Foreskin keratinocyte (primary cell): ENCODE measurements at places on chromosomes 16 and 17. TPM values are rescaled to one million over a fixed set of nuclear protein-coding genes. Genes with fewer than 3 reads are reported as not detected.

- DNase-seq = no peak
Observed at GRCh38 chr16:4935241-4935855, 1.6 kb downstream of the PPL start.

- no peak for DNase-seq
Observed at GRCh38 chr16:22705799-22706198, 108.2 kb upstream of the HS3ST2 start.

- DNase-seq = no peak
Observed at GRCh38 chr16:87436225-87437172, 44.4 kb downstream of the MAP1LC3B start.

- DNase-seq = no peak
Observed at GRCh38 chr17:47310186-47310733, 13.5 kb upstream of the EFCAB13 start.

DNA sequence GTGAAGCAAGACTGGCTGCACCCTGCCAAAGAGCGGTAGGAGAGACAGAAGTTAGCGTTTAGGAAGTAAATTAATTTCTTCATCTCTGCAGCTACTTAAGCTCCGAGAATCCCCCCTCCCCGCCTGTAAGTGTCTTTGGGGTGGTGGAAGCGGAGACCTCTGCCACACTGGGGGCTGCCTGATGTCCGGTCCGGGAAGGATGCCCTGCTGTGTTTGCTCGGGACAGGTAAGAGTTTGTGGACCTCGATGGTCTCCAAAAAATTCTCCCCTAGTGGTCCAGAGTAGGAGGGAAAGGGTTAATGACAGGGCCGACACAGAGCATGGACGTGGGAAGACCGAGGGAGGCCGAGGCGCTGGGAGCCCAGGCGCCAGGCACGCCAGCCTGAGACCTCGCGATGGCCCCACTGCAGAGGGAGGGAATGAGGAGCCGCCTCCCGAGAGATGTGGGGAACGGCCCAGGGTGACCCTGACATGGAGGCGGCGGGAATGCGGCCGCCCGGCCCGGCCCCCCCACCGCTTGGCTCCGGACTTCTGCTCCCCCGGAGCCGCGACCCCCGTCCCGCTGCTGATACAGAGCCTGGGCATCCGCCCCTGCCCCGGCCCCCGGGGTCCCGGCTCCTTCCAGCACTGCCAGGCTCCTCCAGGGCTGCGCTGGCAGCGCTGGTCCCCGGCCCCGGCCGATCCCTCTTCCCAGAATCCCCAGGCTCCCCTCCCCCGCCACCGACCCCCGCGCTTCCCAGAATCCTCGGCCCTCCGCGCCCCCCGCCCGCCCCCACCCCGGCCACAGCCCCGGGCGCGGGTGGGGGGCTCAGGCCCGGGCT is 680 bp downstream of the ZNF629 start:
- peak; percentile 32 for DNase-seq

DNA sequence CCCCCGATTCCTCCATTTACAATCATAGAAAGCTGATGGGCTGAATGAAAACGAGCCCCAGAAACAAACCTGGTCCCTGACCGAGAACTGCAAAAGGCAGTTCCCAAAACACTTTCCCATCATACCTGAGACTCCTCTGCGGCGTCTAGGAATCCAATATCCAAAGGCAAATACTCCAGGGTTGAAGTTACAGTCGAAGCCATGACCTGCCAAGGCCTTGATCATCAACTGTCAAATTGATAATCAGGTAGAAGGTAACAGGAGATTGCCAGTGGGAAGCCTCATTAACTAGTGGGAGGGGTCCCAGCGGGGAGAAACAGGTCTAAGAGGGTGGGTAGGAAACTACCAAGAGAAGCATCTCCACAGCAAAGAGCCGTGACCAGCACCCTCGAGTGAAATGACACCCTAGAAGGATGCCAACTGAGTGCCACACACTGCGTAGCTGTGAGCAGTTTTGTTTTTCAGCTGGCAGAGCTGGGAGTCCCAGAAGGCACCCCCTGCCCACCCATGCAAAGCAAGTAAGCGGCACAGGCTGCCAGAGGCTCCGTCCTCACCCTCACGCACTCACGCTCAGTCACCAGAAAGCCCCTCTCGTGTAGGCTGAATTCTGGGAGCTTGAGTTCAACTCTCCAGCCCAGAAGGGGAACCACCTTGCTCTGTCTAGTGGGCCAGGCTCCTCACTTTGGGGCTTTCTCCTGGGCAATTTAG is 146.1 kb downstream of the GAS7 start:
- DNase-seq = no peak

- no peak for DNase-seq
Observed at GRCh38 chr16:86366481-86366880, 143.8 kb upstream of the FOXF1 start.

GRCh38 chr16:28526201-28527099 is 12.3 kb downstream of the NUPR1 start:
- no peak for DNase-seq

DNA sequence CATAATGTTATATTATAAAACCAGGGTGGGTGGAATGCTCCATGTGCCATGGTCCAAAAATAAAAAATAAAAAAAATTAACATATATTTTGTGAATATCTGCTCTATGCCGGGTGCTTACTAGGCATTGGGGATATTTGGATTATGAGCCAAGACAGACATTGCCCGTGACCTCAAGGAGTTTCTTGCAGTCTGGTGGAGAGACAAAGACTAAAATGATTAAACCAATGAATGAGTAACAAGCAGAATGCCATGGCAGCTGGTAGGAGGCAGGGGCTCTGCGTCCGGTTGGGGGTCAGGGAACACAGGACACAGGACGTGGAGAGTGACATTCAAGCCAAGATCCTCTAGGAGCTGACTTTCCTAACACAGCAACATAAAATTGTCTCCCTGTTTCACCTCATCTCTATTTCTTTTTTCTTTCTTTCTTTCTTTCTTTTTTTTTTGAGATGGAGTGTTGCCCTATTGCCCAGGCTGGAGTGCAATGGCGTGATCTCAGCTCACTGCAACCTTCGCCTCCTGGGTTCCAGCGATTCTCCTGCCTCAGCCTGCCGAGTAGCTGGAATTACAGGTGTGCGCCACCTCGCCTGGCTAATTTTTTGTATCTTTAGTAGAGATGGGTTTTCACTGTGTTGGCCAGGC is 35.4 kb downstream of the RGS9 start:
- no peak for DNase-seq

- no peak for DNase-seq
Observed at GRCh38 chr17:78836420-78837021, 4.1 kb downstream of the USP36 start.

Gene CDRT15
- polyA plus RNA-seq = not detected in 2 replicates
